Left lung (tissue), 14 donors: ENCODE measurements at places on chromosomes 11 and 22.

GRCh38 chr22:20174785-20175596 is 24.1 kb upstream of the CCDC188 start:
- DNase-seq = no peak
- H3K36me3 ChIP-seq = no peaks in the 10 kb centered on the region
- H3K27ac ChIP-seq = no peak overlapping the region

- H3K27me3 ChIP-seq = no peaks in the 10 kb centered on the region
- H3K4me1 ChIP-seq = no peaks in the 10 kb centered on the region
- DNase-seq = no peak
- no peak overlapping the region for H3K4me3 ChIP-seq
These were observed 70.1 kb upstream of the MYOD1 start for GRCh38 chr11:17649261-17649660.

DNA sequence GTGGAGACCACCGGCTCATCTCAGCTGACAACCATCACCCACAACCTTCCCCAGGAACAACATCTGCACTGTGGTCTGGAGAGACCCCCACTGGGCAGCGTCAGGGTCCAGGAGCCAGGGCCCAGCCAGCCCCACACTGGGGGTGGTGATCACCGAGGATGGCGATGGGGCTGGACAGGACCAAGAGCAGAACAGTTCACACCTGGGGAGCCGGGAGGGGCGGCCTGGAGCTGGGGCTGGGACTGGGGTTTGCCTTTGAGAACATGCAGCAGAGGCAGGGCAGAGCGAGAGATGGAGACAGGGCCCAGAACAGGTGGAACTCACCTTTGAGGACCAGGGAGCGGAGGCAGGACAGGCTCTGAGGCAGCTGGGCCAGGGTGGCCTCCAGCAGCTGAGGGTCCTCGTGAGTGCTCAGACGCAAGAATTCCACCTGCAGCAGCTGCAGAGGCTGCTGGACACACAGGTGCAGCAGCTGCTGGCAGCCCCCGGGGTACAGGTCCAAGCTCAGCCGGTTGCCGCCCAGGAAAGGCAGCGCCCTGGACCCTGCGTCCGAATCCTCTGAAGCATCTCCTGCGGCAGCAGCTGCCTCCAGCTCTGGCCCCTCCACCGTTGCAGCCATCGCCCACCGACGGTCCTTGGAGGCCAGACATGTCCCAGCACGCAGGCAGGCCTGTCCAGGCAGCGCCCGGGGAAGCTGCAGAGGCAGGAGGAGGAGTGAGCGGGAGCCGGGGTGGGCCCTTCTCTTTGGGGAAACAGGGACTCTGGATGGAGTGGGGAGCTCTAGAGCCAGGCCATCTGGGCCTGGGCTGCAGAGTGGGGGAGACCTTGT is 1.0 kb downstream of the PIDD1 start:
- H3K36me3 ChIP-seq = no peaks in the 10 kb centered on the region
- no peaks in the 10 kb centered on the region for H3K27me3 ChIP-seq
- peak overlapping the region; percentile 83 for H3K27ac ChIP-seq
- DNase-seq = no peak
- peak overlapping the region; percentile 66 for H3K4me3 ChIP-seq
- peaks cover 21% of the 10 kb centered on the region for H3K4me1 ChIP-seq

- no peaks in the 10 kb centered on the region for H3K36me3 ChIP-seq
- no peaks in the 10 kb centered on the region for H3K27me3 ChIP-seq
- no peak for DNase-seq
- H3K4me1 ChIP-seq = peaks cover 24% of the 10 kb centered on the region
- H3K4me3 ChIP-seq = peak overlapping the region; percentile 53
These were observed 686 bp downstream of the KIF18A start for GRCh38 chr11:28107191-28107749.

DNA sequence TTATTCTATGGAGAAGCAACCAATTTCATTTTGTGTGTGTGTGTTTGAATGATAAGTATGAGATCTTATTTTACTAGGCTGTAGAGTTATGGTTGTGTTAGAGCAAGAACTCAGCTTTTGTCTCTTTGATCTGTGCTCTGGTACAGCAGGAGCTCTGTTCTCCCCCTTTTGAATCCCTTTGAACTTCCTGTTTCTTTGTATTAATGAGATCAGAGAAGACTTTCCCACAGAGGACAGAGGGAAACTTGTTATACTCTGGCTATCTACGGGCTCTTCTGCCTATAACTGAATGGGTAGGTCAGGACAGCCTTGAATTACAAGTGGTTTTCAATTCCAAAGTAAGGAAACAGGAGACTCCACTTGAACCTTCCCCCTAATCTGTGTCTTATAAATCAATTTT is 1015.0 kb upstream of the RAG2 start:
- H3K4me1 ChIP-seq = no peaks in the 10 kb centered on the region
- H3K27me3 ChIP-seq = no peaks in the 10 kb centered on the region
- H3K4me3 ChIP-seq = no peak overlapping the region
- no peak overlapping the region for H3K27ac ChIP-seq
- no peak for DNase-seq
- H3K36me3 ChIP-seq = no peaks in the 10 kb centered on the region

GRCh38 chr11:71964641-71965040 is 34.1 kb upstream of the IL18BP start:
- H3K4me1 ChIP-seq = peaks cover 3% of the 10 kb centered on the region
- H3K27ac ChIP-seq = no peak overlapping the region
- H3K4me3 ChIP-seq = no peak overlapping the region
- peaks cover 53% of the 10 kb centered on the region for H3K36me3 ChIP-seq
- DNase-seq = no peak

DNA sequence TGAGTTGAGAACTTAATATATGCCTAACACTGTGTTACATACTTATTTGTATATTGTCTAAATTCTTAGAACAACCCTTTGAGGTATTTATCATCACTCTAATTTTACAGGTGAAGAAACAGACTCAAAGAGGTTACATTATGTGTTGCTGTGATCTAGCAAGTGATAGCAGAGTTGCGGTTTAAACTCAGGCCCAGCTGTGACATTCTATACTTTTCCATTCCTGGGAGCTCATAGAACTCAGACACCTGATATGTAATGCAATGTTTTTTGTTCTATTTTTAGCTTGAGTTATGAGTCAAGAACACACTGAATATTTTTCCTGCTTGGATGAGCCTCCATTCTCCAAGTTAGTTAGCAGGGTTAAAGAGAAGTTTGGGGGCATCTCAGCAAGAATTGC is 449.7 kb upstream of the DDI1 start:
- no peak for DNase-seq
- H3K4me1 ChIP-seq = no peaks in the 10 kb centered on the region
- no peaks in the 10 kb centered on the region for H3K27me3 ChIP-seq

DNA sequence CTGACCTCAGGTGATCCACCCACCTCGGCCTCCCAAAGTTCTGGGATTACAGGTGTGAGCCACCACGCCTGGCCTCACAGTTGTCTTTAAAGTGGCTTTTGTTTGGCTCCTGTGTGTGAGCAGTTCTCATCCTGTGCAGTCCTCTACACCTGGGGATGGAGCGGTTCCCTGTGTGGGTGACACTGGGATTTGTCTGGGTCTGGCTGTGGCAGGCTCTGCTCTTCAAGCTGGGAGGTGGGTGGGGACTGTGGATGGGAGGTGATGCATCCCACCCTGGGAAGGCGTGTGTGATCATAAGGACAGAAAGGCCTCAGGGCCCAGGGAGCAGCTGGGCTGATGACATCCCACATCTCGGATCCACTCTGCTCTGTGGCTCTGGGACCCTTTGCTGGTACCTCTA is 1266.8 kb downstream of the BRD1 start:
- no peaks in the 10 kb centered on the region for H3K36me3 ChIP-seq
- DNase-seq = no peak
- no peaks in the 10 kb centered on the region for H3K27me3 ChIP-seq
- H3K4me3 ChIP-seq = no peak overlapping the region

GRCh38 chr22:44571566-44572413 is 73.8 kb upstream of the RTL6 start:
- no peak overlapping the region for H3K27ac ChIP-seq
- H3K4me3 ChIP-seq = no peak overlapping the region
- H3K36me3 ChIP-seq = no peaks in the 10 kb centered on the region
- peaks cover 37% of the 10 kb centered on the region for H3K27me3 ChIP-seq
- no peaks in the 10 kb centered on the region for H3K4me1 ChIP-seq

DNA sequence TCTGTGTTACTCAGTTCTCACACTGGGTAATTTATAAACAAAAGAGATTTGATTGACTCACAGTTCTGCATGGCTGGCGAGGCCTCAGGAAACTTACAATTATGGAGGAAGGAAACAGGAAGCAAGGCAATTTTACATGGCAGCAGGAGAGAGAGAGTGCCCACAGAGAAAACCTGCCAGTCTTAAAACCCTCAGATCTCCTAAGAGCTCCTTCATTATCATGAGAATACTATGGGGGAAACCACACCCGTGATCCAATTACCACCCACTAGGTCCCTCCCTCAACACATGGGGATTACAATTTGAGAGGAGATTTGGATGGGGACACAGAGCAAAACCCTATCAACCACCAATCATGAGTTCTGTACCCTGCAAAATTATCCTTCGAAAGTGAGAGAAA is 1180.8 kb downstream of the JRKL start:
- H3K36me3 ChIP-seq = no peaks in the 10 kb centered on the region
- H3K27me3 ChIP-seq = no peaks in the 10 kb centered on the region
- H3K4me3 ChIP-seq = no peak overlapping the region
- H3K4me1 ChIP-seq = no peaks in the 10 kb centered on the region

DNA sequence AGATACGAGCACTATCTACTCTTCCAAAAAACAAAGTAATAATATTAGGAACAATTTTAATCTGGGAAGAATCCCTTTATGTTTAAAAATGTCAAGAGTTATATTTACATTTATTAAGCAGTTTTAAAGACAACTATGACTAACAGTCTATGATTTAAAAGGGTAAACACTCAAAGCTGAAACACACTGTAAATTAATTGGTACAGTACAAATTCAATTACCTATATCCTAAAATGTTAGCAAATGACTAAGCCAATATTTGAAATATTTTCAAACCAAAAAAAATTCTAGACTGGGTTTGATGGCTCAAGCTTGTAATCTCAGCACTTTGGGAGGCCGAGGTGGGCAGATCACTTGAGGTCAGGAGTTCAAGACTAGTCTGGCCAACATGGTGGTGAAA is 36.0 kb upstream of the CHRNA10 start:
- no peaks in the 10 kb centered on the region for H3K27me3 ChIP-seq
- H3K36me3 ChIP-seq = no peaks in the 10 kb centered on the region
- no peak for DNase-seq
- H3K27ac ChIP-seq = no peak overlapping the region
- H3K4me1 ChIP-seq = no peaks in the 10 kb centered on the region

DNA sequence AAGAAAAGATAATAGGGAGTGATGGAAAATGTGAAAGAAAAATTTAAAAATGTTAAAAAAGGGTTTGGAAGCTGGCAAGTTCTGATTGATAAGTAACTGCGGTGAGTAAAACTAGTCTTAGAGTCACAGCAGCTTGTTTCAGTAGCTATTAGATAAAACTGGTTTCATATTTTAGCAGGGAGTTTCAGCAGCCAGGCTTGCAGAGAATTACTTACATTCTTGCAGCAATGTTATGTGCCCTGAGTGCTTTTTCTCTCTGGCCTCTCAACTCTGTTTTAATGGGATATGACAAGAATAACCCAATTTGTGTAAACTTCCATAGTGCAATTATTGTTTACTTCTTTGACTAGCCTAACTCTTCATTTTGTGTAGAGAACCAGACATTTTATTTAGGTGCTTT is 33.6 kb downstream of the PPME1 start:
- H3K4me1 ChIP-seq = no peaks in the 10 kb centered on the region
- H3K27me3 ChIP-seq = no peaks in the 10 kb centered on the region
- no peaks in the 10 kb centered on the region for H3K36me3 ChIP-seq
- no peak for DNase-seq
- H3K4me3 ChIP-seq = no peak overlapping the region
- H3K27ac ChIP-seq = no peak overlapping the region

DNA sequence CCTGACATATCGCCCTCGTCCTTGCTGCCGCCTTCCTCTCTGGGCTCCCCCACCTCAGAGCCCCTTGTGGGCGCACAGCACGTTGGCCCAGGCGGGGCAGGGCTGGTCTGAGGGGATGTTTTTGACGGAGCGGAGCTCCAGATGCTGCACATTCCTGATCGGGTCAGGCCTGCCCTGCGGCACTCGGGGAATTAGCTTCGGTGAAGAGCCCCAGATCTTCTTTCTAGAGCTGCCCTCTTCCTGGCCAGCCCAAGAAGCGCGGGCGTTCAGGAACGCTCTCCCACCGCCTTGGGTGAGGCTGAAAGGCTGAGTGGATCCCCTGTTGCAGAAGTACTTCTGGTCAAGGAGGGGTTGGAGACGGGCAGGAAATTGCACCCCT is 12.1 kb downstream of the YPEL4 start:
- DNase-seq = no peak
- H3K36me3 ChIP-seq = no peaks in the 10 kb centered on the region
- peaks cover 35% of the 10 kb centered on the region for H3K4me1 ChIP-seq
- peak overlapping the region; percentile 65 for H3K4me3 ChIP-seq
- peaks cover 36% of the 10 kb centered on the region for H3K27me3 ChIP-seq

GRCh38 chr11:112555491-112556364 is 295.1 kb upstream of the PLET1 start:
- no peak for DNase-seq
- H3K27ac ChIP-seq = no peak overlapping the region
- H3K27me3 ChIP-seq = peaks cover 3% of the 10 kb centered on the region
- H3K36me3 ChIP-seq = no peaks in the 10 kb centered on the region

GRCh38 chr11:132779497-132779896 is 752.8 kb downstream of the OPCML start:
- H3K27me3 ChIP-seq = no peaks in the 10 kb centered on the region
- no peaks in the 10 kb centered on the region for H3K4me1 ChIP-seq
- H3K27ac ChIP-seq = no peak overlapping the region

- no peaks in the 10 kb centered on the region for H3K36me3 ChIP-seq
- H3K27ac ChIP-seq = peak overlapping the region; percentile 60
- H3K27me3 ChIP-seq = no peaks in the 10 kb centered on the region
- H3K4me1 ChIP-seq = no peaks in the 10 kb centered on the region
- no peak overlapping the region for H3K4me3 ChIP-seq
These were observed 20.8 kb upstream of the PEX26 start for GRCh38 chr22:18056807-18057474.

DNA sequence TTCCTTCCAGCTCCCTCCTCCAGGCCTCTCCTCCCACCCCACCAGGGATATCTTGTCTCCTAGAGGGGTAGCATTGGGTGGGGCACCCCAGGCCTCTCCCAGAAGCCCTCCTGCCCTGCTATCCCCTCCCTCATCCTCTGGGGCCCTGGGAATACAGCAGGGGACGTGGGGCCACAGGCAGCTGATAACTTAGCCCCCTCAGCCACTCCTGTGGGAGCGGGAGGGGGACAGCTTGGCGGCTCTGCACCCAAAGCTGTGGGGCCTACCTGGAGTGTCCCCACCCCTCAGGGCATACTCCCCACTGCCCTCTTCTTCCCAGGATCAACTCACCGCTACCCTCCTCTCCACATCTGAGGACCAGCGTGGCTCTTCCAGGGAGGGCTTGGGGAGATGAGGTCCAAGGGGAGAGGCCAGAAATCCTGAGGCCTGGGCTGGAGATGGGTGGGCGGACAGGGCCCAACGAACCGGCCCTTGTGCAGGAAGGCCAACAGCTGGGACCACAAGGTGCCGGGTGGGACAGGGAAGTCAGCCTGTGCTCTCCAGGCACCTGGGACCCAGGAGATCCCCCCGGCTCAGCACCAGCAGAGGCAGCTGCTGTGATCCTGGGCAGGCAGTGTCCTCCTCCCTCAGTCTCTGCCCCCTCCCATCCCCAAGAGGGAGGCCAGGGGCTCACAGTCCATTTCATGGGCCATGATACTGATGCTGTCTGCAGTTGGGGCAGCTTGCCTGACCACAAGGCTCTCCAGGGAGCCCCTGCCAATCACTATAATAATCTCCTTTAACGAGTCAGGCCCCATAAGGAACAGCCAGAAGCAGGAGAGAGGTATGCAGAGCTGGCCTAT is 23.2 kb downstream of the NEAT1 start:
- no peak overlapping the region for H3K27ac ChIP-seq
- H3K27me3 ChIP-seq = no peaks in the 10 kb centered on the region
- no peaks in the 10 kb centered on the region for H3K36me3 ChIP-seq

GRCh38 chr22:37303821-37304274 is 21.5 kb downstream of the CYTH4 start:
- H3K4me1 ChIP-seq = peaks cover 100% of the 10 kb centered on the region
- H3K4me3 ChIP-seq = no peak overlapping the region
- no peaks in the 10 kb centered on the region for H3K27me3 ChIP-seq
- DNase-seq = peak; percentile 86
- peak overlapping the region; percentile 91 for H3K27ac ChIP-seq
- H3K36me3 ChIP-seq = no peaks in the 10 kb centered on the region
